ENCODE measurements at places on chromosomes 6 and 20.
A peak's percentile ranks its signal among the peaks of the same experiment; 100 is the strongest.

DNA sequence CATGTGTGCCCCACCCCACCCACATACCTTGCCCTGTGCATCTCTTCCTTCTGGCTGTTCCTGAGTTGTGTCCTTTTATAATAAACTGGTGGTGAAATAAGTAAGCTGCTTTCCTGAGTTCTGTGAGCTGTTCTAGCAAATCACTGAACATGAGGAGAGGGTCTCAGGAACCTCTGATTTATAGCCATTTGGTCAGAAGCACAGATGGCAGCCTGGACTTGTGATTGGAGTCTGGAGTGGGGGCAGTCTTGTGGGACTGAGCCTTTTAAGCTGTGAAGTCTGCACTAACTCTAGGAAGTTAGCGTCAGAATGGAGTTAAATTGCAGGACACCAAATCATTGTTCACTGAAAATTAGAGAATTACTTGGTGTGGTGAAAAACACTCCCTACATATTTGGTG lies 245.4 kb downstream of the LRFN2 start:
- no peak for DNase-seq

DNA sequence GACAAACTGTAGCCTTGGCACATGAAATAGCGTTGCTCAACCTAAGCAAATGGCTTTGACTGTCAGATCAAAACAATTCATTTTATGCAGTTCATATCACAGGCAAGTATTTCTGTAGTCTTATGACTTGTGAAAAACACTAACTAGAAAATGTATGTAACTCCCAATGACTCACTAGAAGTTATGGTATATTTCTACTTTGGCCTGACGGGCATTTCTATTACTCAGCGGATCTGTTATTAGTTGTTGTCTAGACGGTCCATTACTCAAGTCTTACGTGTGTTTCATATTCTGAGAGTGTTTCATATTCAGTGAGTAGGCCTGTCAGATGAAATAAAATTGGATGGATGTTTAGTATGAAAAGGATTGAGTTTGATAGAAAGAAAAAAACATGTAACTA lies 880.9 kb downstream of the PRIM2 start:
- no peak for DNase-seq

DNA sequence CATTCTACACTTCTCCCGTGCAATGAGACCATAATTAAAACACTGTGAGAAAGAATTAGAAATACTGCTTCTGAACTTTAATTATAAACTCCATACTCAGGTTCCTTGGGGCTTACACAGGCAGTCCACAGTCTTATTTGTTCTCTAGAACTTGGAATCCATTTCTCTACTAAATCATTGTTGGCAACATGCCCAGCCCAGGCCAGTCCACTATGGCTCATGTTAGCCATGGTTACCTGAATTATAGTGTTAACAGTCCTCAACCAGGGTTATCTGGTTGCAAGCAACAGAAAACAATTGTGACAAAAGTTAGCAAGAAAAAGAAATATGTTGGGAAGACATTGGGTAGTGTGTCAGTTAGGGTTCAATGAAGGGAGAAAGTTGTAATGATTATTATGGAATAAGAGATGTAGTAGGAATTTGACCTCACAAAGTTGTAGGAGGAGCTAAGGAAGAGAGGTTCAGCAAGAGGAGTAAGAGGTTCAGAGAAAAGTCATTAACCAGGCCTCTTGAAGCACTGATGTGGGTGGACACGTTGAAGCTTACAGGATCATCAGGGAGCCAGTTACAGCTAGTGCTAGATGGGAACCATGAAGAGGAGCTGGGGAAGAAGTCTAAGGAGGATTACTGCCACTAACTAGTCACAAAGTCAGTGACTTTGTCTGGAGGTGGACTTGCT lies 352.5 kb upstream of the PRND start:
- no peak for DNase-seq

- peak; percentile 85 for DNase-seq
Observed at GRCh38 chr6:52352239-52353018, 9.5 kb upstream of the PAQR8 start.

GRCh38 chr6:32669893-32670292 lies 3.4 kb upstream of the HLA-DQB1 start:
- no peak for DNase-seq

DNA sequence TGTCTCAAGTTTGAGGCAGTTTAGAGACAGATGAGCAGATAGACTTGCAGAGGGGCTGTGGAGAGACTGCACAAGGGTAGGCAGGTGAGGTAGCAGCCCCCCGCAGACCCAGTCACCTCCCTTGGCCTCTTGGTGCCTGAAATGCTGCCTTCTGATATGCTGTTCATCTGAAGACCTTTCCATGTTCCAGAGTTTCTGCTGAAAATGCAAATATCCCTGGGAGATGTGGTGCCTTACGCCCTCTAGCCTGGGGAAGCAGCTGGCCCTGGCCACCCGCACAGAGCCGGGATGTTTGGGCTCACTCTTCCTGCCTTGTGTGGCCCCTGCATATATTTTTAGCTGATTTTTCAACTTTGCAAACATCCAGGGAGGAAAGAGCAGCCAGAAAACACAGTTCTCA lies 51.4 kb downstream of the TMEM242 start:
- DNase-seq, result no peak

- DNase-seq, result no peak
Observed at GRCh38 chr20:59149678-59150504, 13.7 kb upstream of the ZNF831 start.

- DNase-seq, result no peak
Observed at GRCh38 chr6:73768558-73768957, 72.6 kb downstream of the CD109 start.

- DNase-seq, result no peak
Observed at GRCh38 chr20:58742668-58743566, 50.3 kb downstream of the NPEPL1 start.

DNA sequence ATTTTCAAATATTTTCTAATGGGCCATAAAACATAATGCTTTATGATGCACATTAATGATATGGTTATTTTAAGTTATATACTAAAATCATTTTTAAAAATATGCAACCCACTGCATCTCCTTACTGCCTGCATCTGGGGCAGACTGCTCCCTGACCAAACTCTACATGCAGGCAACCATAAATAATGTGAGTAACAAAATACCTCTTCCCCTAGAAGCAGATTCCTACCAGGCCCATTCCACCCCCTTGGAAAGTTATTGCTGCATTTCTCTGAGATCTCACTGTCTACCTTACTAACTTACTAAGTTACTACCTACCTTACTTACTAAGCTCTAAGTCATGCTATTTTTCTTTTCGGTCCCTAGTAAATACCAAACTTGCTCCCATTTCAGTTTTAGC lies 71.8 kb downstream of the ATG5 start:
- DNase-seq, result no peak

GRCh38 chr6:47235964-47236760 lies 73.5 kb downstream of the TNFRSF21 start:
- no peak for DNase-seq

- no peak for DNase-seq
Observed at GRCh38 chr20:43567477-43567876, 8.7 kb downstream of the SGK2 start.

- DNase-seq, result peak; percentile 52
Observed at GRCh38 chr20:58440021-58440767, 51.2 kb downstream of the VAPB start.

GRCh38 chr20:31605031-31605901 lies at the start of gene ID1:
Gene ID1 (plus strand): TSS chr20:31605289. CDS start chr20:31605388, 99 bp downstream.
- peak; percentile 95 for DNase-seq

DNA sequence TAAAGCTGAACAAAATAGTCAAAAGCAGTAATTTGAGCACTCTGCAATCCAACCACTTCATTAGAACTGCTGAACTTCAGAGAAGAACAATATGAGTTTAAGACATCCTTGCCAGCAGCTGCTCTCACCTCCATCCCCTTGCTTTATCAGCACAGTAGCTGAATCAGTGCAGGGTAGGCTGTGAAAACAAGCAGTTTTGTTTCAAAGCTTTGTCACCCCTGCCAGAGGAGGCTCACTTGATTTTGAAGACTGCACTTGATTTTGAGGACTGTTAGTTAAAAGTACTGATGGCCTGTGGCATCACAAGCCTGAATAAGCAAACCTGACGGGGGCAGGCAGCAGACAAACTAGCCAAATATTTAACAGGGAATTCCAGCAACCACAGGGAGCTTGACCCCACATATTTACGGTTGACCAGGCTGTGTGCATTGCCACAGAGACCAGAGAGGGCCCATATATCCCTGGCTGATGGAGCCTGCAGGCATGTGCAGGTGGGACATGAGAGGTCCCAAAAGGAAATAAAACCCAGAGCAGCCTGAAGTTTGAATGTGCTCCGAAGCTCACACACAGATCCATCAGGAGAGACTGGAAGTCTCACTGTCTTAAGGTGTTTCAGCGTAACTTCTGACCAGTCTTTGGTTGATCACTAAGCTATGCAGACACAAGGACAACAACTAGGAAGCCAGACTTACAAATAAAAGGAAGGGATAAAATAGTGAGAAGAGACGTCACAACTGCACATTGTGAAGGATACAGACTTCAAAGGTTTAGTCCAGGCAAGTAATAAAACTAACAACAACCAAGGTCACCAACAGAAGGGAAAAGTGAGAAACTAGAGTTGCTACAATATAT lies 97.4 kb downstream of the PDSS2 start:
- no peak for DNase-seq

GRCh38 chr20:6212903-6213302 lies 90.1 kb upstream of the FERMT1 start:
- DNase-seq, result no peak

DNA sequence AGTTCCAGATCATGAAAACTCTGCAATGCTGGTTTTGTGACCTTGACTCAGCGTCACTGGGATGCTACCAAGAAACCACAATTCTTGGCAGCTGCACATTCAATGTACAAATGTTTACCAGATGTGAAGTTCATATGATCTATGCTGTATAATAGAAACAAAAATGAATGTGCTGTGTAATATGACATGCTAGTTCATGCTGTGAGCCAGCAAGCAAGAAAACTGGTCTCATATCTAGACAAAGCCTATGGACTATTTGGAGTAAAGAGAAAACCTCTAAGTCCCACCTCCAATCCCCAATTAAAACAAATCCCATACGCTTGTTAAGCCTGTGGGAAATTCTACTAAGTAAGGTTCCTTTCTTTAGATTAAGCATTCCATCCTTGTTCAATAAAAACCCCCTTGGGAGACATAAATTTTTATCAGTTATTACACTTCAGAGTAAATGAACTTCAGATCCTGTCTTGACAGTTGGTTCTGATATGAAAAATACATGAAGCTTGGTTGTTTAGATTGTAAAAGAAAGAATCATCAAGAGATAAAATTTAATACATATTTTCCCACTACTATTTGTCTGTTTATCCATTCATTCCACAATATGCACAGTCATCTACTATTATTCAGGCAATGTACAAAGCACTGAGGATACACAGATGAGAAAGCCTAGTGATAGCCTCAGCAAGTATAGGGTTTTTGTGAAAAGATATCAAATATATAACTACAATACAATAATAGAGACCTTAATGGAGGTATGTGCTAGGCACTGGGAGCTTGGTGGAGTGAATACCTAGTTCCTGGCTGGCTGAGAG lies 20.1 kb downstream of the COL21A1 start:
- no peak for DNase-seq

- no peak for DNase-seq
Observed at GRCh38 chr6:163950159-163950558, 535.6 kb downstream of the QKI start.

GRCh38 chr6:166484863-166485262 lies 101.6 kb downstream of the RAMACL start:
- no peak for DNase-seq

DNA sequence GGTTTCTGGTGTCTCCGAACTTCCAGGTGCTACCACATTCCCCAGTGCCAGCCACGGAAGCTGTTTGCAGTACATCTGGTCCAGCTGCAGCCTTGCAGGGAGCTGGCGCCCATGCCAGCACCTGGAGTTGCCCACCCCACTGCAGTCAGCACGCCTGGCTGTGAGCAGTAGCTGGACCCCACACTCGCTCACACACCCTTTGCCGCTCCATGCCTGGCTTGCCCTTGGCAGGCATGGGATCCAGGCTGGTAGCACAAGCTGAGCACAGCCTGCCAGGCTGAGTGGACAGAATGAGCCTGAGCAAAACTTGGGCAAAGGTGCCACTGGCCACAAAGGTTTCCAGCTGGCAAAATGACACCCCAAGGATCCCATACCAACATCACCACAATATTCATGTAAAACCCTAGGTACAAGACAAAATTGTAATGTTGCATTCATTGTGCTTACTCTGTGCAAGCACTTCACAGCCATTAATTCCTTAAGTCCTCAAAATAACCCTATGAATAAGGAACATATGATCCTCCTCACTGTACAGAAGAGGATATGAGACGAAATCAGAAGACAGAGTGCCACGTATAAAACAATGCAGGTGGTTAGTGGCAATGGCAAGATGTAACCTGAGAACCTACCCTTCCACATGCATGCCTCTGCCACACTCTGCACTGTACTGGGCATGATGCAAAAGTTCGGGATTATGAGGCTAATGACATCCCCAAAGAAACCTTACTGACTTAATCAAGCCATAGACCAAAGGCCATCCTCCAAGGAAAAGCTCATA lies 18.3 kb downstream of the KIF16B start:
- no peak for DNase-seq

DNA sequence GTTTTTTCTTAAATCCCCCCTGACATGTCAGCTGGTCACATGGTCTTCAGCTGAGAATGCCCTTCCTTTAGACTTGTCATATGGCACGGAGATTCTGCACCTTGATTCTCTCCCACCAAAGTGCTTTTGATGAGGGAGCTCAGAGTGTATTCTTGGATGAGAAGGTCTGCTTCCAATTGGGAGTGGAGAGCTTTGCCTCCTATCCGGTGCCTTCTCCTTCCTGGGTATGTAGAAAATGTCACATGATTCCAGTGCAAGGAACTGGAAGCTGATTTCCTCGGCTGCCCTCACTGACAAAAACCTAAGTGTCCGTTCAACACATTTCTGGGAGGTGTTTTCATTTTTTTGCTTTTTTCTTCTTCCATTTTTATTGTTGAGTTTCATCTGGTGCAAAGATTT lies 197.2 kb downstream of the TFAP2C start:
- no peak for DNase-seq

DNA sequence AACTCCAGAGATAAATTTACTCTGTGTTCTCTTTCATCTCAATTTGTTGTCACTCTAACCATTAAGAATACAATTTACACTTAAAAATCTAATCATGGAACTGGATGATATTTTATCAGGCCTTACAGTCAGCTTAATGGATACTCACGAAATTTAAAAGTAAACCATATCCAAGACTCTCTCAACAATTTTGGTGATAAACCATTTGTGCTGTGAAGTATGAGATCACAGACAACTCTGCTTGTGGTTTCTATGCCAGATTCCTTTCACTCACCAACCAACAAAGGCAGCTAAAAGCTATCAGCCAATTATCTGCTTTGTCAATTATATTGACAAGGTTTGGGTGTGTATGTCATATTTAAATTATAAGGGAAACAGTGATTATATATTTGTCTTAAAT lies 155.8 kb downstream of the TRDN start:
- DNase-seq, result no peak

Measured in endothelial cell of umbilical vein (primary cell).